ENCODE measurements at places on chromosomes 2 and 18. TPM values are rescaled to one million over a fixed set of nuclear protein-coding genes. Genes with fewer than 3 reads are reported as not detected.

DNA sequence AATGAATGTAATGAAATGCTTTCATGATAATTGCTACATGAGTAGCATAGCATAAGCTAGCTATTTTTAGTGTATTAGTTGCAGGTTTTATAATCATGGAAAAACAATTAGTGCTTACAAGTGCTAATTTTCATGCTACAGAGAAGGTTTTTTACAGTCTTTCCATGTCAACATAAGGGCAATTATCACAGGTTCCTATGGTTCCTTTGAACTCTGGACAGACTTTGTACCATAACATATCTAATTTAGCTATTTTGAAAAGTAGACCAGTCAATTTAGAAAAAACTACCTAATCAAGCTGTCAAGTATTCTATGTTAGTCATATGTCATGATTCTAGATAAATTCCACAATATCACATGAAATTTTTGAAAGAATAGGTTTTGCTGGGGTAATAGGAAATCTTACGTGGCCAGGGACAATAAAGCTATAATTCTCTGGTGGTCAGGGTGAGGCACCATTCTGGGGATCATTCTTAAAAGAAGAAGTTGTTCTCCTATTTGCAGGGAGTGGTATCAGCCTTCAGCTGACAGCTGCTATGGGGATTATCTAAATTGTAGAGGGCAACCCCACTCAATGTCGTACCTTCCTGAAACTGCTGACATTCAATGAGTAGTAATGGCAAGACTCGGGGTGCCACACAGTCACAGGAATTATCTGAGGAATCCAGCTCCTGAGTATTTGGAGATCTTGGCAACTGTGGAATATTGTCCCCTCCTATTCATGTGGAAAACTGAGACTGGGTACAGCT is 724.0 kb upstream of the LINC00305 start:
- H3K4me1 ChIP-seq: no peaks in the 10 kb centered on the region
- no peak overlapping the region for H3K4me3 ChIP-seq
- H3K27me3 ChIP-seq: no peaks in the 10 kb centered on the region
- H3K27ac ChIP-seq: no peak overlapping the region
- no peaks in the 10 kb centered on the region for H3K36me3 ChIP-seq

GRCh38 chr2:1839066-1839756 is 94.9 kb upstream of the PXDN start:
- no peaks in the 10 kb centered on the region for H3K4me1 ChIP-seq
- no peak overlapping the region for H3K27ac ChIP-seq
- DNase-seq: no peak

DNA sequence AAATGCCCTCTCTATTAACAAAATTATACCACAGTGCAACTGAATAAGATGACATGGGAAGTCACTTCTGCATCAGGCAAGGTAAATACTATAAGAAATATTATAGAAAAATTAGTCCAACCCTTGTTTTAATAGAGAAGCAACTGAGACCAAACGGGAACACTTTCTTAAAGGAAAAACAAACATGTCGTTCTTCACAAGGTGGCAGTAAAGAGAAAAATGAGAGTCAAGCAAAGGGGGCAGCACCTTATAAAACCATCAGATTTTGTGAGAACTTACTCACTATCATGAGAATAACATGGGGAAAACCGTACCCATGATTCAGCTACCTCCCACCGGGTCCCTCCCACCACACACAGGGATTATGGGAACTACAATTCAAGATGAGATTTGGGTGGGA is 481.7 kb upstream of the CRIM1 start:
- H3K4me3 ChIP-seq: no peak overlapping the region
- H3K4me1 ChIP-seq: no peaks in the 10 kb centered on the region
- H3K27me3 ChIP-seq: no peaks in the 10 kb centered on the region

GRCh38 chr2:219995399-219995798 is 368.0 kb downstream of the SLC4A3 start:
- no peaks in the 10 kb centered on the region for H3K4me1 ChIP-seq
- no peak overlapping the region for H3K27ac ChIP-seq
- no peak overlapping the region for H3K4me3 ChIP-seq
- DNase-seq: no peak
- no peaks in the 10 kb centered on the region for H3K27me3 ChIP-seq

GRCh38 chr2:98793275-98793674 is 62.3 kb upstream of the MGAT4A start:
- no peak overlapping the region for H3K27ac ChIP-seq
- H3K36me3 ChIP-seq: no peaks in the 10 kb centered on the region
- no peak for DNase-seq
- H3K4me1 ChIP-seq: no peaks in the 10 kb centered on the region

DNA sequence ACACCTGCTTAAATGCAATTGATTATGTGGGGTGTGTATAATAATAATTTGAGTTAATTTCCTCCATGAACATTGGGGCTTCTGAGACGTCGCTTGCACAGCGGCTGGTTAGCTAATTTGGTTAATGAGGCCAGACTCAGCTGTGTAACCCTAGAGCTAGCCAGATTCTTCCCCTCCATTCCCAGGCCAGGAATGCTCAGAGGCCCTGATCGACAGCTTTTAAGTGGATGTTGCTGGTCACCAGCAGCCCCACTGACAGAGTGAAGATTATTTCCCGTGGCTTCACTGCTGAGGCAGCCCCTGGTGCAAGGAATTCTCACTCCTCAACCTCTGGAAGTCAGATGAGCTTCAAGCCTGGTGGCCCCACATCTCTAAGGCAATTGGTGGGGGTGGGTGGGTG is 12.4 kb upstream of the EPAS1 start:
- H3K27me3 ChIP-seq: no peaks in the 10 kb centered on the region
- no peak overlapping the region for H3K27ac ChIP-seq
- no peaks in the 10 kb centered on the region for H3K4me1 ChIP-seq

The ABCG5 gene
- not detected for total RNA-seq

The NEB gene
- total RNA-seq: 0.98 TPM

The CDH2 gene
- total RNA-seq: 36.2 TPM

The C2orf81 gene
- total RNA-seq: 2.4 TPM

The ALPG gene
- total RNA-seq: 1.4 TPM

Data from H9 (cell line).